IPS-NIHi11 (cell line): ENCODE measurements at places on chromosomes 12 and 14.

- DNase-seq, result no peak
Measured at GRCh38 chr14:36229262-36229661, 52.7 kb upstream of the PTCSC3 start.

DNA sequence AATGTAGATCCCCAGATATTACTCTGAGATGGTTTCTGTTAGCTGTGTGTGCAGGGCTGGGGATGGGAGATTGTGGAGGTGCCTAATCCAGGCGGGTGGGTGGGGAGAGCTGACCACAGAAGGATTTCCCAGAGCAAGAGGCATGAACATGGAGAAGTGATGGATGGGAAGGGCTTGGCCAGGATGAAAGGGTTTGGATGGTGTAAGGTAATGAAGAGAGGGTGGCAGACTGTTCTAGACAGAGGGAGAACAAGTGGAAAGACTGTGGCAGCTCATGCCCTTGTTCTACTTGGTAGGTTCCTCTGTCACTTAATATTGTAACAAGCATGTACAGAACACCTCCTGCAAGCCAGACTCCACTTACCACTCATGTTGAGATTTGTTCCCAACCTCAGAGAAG, 187.8 kb downstream of the NPAS3 start:
- no peak for DNase-seq

GRCh38 chr12:13390381-13390861, 193.9 kb downstream of the EMP1 start:
- DNase-seq, result peak; percentile 70

DNA sequence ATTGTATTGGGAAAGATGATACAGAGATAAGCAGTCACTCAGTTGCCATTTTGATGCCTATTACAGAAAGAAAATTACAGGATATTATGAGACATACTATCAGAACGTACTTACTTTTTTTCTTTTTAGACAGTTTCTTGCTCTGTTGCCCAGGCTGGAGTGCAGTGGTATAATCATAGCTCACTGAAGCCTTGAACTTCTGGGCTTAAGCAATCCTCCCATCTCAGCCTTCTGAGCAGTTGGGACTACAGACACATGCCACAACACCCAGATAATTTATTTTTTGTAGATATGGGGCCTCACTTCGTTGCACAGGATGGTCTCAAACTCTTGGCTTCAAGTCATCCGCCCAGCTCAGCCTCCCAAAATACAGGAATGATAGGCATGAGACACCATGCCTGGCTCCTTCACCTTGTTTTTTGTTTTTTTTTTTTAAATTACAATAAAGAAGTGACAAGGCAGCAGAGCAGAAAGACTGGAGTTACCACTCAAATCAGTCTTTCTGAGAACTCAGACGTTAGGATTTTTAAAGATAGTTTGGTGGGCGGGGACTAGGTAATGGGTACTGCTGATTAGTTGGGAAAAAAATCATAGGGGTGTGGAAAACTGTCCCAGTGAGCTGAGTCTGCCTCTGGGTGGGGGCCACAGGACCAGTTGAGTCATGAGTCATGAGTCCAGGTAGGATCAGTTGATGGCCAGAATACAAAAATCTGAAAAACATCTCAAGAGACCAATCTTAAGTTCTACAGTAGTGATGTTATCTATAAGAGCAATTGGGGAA, 11.5 kb upstream of the CPM start:
- DNase-seq, result no peak

DNA sequence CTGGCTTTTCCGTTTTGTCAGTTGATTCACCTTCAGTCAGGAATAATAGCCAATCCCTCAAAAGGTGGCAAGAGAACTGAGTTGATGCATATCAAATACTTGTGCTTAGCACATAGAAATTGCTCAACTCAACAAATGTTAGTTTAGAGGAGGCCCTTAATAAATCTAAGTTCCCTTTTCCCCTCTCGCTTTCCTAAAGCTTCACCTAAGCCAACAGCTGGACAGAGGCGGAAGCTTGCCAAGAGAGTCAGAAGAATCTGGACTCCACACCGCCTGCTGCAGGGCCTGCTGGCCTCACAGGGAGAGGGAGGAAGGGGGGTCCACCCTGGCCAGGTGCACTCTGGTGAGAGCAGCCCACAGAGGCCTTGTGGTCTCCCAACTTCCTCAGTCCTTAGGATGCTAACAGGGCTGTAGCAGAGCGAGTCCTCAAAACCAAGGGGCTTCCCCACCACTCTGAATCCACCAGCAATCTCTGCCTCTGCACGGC, 213.1 kb downstream of the CHST11 start:
- no peak for DNase-seq

DNA sequence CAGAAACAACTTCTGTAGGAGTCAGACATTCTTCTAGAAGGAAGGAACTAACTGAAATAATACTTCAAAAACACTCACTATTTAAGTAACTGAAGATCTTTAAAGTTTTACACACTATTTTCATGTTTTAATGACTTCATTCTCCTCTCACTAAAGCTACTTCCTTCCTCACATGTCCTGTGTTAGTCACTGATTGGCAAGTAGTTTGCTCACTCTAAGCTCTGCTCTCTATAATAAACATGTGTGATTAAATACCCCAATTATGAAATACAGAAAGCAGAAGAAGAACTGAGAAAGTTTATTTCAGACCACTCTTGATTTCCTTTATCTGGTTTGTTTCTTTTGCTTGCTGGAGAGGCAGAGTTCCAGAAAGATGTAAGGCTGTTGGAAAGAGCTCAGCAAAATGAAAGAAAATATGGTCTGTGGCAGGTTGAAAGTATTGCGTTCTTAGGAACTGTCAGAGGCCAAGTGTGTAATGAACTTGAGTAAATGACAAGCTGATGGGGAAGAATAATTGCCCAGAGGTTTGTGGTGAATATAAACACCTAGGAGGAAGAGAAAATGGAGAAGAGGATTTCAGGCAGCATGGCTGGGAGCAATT, 522.0 kb upstream of the SEL1L start:
- DNase-seq, result no peak

DNA sequence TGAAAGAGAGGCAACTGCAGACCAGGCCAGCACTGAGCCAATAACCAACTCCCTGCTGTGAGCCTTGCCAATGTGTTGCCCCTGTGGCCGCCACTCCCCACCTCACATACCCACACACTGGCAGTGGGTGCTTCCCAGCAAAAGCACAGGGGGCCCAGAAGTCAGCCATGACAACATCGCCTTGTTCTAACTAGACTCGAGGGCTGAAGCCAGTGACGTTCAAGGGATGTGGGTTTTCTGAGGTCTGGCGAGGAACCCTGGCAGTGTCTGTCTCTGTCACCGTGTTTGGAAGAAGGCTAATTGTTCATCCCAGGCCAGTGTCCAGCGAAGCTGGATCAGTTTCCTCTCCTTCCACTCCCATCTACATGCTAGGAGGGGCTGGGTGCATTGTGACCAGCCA, 311.8 kb upstream of the AMIGO2 start:
- DNase-seq, result no peak

DNA sequence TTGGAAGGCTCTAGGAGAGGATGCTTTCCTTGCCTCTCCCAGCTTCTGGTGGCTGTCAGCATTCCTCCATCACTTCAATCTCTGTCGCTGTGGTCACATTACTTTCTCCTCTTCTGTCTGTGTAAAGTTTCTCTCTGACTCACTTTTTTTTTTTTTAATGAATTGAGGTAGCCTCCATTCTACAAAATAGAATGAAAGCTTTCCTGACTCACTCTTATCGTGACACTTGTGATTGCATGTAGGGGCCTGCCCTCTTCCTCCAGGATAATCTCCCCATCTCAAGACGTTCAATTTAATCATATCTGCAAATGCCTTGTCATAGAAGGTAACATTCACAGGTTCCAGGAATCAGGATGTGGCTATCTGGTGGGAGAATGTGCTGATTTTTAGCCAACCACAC, 153.5 kb upstream of the HMGA2 start:
- DNase-seq, result no peak

- DNase-seq, result no peak
Measured at GRCh38 chr12:101929365-101930041, 52.1 kb downstream of the DRAM1 start.

GRCh38 chr12:95620171-95620570, 68.9 kb upstream of the USP44 start:
- no peak for DNase-seq

DNA sequence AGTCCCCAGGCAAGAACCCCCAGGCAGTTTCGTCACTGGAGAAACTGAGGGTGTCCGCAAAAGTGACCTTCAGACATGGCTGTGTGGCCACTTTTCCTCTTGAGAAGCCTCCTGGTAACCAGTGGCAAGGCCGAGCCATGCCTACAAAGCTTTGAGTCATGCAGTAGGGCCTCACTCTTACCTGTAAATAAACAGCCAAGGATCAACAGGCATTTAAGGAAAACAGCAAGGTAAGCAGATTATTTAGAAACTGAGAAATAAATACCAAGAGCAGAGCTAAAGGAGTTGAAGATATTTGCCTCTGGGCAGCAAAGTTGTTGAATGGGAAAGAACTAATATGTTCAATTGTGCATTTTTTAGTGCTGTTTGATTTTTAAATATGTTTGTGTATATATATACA, 141.0 kb upstream of the BCL2L14 start:
- DNase-seq, result no peak

- DNase-seq, result no peak
Measured at GRCh38 chr12:75712223-75712622, 200.8 kb upstream of the KRR1 start.

GRCh38 chr12:127412866-127413265, 854.1 kb upstream of the TMEM132C start:
- no peak for DNase-seq

DNA sequence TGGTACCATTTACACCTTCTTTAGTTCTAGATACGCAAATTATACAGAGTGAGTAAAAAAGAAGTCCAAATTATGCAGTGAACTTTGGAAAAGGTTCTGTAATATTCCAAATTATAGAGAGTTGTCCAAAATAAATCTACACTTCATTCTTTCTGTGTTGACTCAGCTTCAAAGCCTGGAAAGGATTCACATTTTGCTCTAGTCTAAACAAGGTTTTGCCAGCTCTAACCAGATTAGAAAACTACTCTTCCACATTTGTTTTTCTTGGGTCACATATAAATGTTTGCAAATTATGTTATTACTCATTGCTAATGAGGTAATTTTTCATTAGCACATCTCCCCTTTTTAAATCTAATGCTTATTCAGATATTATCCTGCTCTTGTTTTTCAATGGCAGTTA, 1562.4 kb upstream of the SEL1L start:
- no peak for DNase-seq

- DNase-seq, result no peak
Measured at GRCh38 chr14:69538766-69539165, 35.9 kb downstream of the CCDC177 start.

- DNase-seq, result peak; percentile 70
Measured at GRCh38 chr14:33475623-33476022, 475.3 kb downstream of the EGLN3 start.

DNA sequence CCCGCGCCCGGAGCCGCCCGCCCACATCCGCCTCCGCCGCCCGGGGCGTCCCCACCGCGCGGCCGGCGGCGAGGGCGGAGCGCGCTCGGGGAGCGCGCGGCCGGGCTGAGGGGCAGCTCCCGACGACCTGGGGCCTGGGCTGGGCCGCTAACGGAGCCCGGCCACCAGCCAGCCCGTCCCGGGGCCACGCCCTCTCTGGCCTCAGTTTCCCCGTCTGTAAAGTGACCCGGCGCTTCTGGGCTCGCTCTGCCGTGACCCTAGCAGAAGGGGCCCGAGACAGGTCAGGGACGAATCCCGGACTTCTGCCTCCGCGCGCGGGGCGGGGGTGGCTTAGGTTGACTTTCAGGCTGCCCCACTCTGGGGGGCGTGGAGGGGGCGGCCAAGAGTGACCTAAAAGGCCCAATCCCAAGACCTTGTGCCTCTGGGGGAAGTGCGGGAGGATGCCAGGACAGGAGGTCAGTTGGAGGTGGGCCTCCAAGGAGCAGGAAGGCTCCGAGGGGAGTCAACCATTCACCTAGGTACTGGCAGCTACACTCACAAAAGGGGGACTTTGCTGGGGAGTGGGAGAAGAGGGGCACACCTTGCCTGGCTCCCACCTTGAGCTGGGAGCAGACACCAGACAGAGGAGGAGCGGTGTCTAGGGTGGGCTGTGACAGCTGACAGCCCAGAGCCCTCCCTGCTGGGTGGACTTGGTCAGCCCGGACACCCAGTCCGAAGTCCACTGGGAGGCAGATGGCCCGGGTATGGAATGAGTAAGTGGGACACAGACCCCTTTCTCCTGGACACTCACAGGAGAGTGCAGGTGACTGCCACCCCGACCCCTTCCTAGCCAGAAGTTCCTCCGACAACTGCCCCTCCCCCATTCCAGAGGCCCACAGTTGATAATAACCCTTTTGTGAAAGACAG, 486 bp upstream of the AKT1 start:
- peak; percentile 88 for DNase-seq

GRCh38 chr14:103336191-103336590, 2.2 kb downstream of the EIF5 start:
- no peak for DNase-seq
